ENCODE measurements at places on chromosomes 4 and X.

DNA sequence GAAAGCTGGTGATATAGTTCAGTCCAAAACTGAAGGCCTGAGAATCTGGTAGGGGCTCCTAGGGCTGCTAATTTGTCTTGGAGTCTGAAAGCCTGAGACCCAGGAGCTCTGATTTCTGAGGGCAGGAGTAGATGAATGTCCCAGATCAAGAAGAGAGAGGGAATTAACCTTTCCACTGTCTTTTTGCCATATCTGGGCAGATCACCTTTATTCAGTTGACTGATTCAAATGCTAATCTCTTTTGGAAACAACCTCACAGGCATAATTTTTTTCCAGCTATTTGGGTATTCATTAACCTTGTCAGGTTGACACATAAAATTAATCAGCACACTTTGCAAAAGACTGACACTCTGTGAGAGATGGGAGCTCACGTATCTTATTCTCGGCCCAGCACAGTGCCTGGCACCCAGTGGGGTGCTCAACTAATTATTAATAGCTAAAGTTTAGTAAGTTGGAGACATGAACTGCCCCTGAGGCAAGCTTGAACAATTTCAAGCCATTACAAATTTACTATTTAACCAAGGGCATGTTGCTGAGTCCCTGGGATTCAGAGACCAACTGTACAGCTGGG lies 114.3 kb downstream of the CPEB2 start:
- no peak for DNase-seq

GRCh38 chr4:75229806-75230570 lies 284.2 kb downstream of the RCHY1 start:
- DNase-seq, result no peak

GRCh38 chr4:148081267-148081666 lies 349.4 kb downstream of the ARHGAP10 start:
- DNase-seq, result no peak

- no peak for DNase-seq
Measured at GRCh38 chrX:153561337-153561736, 37.6 kb downstream of the CCNQ start.

- no peak for DNase-seq
Measured at GRCh38 chr4:176806778-176807375, 14.2 kb upstream of the VEGFC start.

- DNase-seq, result no peak
Measured at GRCh38 chr4:6705646-6706045, 4.0 kb downstream of the MRFAP1L1 start.

DNA sequence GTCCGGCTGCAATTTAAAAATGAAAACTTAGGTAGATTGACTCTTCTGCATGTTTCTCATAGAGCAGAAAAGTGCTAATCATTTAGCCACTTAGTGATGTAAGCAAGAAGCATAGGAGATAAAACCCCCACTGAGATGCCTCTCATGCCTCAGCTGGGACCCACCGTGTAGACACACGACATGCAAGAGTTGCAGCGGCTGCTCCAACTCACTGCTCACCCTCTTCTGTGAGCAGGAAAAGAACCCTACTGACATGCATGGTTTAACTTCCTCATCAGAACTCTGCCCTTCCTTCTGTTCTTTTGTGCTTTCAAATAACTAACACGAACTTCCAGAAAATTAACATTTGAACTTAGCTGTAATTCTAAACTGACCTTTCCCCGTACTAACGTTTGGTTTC lies 41.0 kb downstream of the MAP7D3 start:
- no peak for DNase-seq

DNA sequence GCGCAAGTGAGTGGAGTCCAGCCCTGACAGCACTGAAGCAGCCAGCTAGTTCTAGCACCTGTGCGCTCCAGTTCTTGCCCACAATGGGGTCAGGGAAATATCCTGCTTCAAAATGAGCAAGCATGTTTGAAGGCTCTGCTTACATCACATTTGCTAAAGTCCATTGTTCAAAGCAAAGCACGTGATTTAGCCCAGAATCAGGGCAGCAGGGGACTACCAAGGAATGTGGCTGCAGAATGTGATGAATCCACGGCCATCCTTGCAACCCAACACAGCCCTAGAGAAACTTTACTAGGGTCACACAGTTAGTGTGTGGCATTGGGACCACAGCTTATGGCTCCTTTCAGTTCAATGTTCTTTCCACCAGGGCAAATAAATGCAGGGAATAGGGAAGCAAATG lies 47.3 kb upstream of the SMIM31 start:
- no peak for DNase-seq

- no peak for DNase-seq
Measured at GRCh38 chr4:206054-206453, 81.8 kb downstream of the ZNF718 start.

DNA sequence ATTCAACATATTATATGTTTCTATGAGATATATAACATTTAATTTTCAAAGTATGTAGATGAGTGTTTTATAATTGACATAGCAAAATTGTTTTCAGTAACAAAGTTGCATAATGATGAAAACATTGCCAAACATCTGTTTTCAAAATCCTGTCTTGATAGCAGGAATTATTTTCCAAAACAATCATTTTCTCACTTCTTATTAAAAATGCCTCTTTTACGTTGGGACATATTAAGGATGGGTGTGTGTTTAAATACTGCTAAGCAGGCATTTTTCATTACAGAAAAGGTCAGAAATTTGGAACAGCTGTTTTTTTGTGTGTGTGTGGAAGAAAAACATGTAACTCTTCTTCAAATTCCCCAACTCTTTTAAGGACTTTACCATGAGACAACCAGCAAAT lies 452.0 kb downstream of the SPRY1 start:
- DNase-seq, result no peak

- no peak for DNase-seq
Measured at GRCh38 chrX:3550160-3550751, 163.2 kb downstream of the PRKX start.

- no peak for DNase-seq
Measured at GRCh38 chr4:109375778-109376414, 57.7 kb upstream of the SEC24B start.

GRCh38 chr4:123673971-123674370 lies 277.4 kb downstream of the SPRY1 start:
- DNase-seq, result no peak

GRCh38 chrX:107721966-107722707 lies 53.5 kb downstream of the TSC22D3 start:
- no peak for DNase-seq

DNA sequence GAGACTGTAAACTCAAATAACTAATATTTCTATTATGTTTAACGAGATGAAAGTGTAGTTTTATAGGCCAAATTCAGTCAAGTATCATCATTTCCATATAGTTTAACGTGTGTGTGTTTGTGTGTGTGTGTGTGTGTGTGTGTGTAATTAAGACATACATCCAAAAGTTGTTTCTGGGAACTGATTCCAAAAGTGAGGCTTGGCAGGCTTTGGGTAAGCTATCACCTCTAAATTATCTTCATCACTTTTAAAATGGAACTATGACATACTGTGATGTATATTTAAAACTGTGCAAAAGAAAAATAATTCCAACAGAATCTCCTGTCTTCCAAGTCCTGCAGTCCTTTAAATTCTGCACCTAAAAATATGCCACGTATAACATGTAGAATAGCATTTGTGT lies 19.1 kb upstream of the SLC25A4 start:
- DNase-seq, result no peak

DNA sequence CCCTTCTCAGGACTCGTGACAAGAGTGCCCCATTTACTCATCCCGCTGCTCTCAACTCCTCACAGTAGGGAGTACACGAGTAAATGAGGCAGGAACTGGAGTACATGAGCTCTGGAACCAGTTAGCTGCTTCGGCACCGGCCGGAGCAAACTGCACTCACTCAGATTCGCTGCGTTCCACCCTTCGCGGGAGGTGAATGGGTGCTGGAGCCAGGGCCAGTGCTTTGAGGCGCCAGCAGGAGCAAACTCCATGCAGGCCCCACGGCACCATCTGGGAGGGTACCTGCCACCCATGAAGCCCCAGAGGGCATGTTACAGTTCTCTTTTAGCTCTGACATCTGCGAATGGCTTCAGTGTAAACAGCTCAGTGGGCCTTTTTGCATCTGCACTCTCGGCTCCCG lies 315.5 kb upstream of the GK2 start:
- DNase-seq, result no peak

DNA sequence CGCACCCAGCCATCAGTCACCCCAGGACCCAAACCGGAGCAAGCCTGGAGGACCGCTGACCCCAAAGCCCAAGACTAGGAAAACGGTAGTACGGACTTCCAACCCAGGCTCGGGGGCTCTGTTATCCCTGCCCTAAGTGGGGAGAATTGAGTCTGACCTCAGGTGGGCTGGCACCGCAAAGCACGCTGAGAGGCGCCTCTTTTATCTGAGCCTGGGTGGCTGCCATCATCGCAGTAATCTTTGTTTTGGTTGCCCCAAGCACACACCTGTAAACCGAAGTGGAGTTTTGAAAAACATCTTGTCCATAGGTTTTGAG lies 894 bp upstream of the SH3RF1 start:
- DNase-seq, result no peak

- no peak for DNase-seq
Measured at GRCh38 chr4:98710831-98711230, 52.4 kb upstream of the TSPAN5 start.

DNA sequence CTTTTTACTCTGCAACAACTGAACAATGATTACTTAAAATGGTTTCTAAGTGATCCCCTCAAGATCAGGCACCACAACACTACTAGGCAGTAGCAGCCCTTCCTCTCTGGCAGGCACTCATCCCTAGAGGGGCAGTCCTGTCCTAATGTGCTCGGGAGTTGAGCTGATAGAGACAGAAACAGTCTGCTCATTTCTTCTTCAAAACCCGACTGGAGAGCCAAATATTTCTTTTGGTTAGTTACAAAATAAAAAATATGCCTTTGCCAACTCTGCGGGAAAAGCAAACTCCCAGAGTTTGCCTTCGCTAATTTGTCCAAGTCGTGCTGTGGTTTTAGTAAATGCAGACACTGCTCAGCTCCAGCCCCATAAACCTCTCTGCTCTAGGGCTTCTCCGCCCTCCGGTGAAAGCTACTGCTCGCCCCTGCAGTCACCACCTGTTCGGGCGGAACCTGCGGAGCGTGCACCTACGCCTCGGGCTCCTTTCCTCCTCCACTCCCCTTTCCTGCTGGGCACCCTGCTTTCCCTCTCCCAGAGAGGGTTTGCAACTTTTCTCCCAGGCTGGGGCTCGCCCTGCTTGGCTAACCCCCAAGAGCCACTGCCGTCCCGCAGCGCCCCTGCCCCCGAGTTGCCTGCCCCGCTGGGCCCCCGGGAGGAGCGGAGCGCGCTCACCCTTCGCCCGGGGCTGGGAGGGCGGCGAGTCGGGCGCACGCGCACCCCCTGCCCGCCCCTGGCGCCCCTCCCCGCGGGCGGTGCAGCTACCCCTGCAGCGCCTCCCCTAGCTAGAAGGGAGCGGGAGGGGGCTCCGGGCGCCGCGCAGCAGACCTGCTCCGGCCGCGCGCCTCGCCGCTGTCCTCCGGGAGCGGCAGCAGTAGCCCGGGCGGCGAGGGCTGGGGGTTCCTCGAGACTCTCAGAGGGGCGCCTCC lies at the start of gene NPNT:
NPNT (plus strand) TSS at position 812 of the 923 bp plus-strand sequence. CDS start 182 bp downstream, outside the sequence.
- DNase-seq, result peak; percentile 92

GRCh38 chr4:189237340-189237739 lies 703.3 kb upstream of the FRG1 start:
- DNase-seq, result no peak

DNA sequence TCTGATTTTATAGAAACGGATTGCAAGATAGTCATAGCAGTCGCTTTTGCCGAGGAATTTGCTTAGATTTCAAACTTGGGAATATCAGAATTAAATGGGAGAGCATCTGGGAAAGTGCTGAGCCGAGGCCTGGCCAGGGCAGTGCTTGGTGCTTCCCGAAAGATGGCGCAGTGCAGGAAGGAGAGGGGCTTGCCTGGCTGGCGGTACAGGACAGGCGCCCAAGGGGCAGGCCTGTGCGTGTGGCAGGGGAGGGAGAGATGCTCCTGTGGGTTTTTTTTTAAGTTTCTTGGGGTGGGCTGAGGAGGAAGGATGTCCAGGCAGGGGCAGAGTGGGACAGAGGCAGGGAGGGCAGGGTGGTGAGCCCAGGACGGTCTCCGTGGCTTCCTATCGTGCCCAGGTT lies 241.1 kb downstream of the AFAP1 start:
- no peak for DNase-seq

DNA sequence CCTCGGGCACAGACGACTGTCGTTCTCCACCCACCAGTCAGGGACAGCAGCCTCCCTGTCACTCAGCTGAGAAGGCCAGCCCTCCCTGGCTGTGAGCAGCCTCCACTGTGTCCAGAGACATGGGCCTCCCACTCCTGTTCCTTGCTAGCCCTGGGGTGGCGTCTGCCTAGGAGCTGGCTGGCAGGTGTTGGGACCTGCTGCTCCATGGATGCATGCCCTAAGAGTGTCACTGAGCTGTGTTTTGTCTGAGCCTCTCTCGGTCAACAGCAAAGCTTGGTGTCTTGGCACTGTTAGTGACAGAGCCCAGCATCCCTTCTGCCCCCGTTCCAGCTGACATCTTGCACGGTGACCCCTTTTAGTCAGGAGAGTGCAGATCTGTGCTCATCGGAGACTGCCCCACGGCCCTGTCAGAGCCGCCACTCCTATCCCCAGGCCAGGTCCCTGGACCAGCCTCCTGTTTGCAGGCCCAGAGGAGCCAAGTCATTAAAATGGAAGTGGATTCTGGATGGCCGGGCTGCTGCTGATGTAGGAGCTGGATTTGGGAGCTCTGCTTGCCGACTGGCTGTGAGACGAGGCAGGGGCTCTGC lies 7.9 kb upstream of the MSANTD1 start:
- peak; percentile 91 for DNase-seq

GRCh38 chr4:100644150-100644549 lies 126.3 kb upstream of the EMCN start:
- DNase-seq, result no peak

DNA sequence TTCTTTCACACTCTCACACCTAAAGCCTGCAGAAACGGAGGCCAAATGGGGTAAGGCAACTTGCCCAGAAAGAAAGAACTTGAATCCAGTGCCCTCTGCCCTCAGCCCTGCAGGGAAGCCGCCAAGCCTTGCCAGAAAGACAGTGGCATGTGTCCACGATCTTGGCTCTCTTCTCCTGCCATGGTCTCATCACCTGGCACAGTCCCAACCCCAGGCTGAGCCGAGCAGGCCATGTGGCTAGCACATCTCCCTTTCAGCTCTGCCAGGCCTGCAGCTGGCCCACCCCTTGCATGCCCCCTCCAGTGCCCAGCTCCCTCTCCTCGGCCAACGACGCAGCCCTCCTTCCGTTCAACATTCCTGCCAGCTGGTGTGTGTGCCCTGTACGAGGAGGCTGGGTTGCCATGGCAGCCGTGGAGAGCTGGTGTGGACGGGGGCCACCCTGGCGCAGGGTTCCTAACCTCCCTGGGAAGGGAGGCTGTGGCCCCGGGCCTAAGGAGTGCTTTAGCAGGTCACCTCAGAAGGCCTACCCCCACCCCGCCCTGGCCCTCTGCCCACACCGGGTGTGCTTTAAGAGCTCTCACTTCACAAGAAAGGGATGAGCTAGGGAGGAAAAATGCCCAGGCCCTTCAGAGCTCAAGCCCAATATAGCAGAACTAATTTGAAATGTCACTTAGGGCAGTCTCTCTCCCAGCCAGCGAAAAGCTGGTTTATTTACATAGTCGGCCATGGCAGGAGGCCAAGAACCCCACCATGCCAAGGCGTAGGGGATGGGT lies 73.0 kb upstream of the PJA1 start:
- no peak for DNase-seq

- no peak for DNase-seq
Measured at GRCh38 chrX:124023838-124024238, 62.3 kb downstream of the STAG2 start.
